ENCODE measurements at places on chromosomes 5 and 9. TPM values are rescaled to one million over a fixed set of nuclear protein-coding genes. Genes with fewer than 3 reads are reported as not detected.

DNA sequence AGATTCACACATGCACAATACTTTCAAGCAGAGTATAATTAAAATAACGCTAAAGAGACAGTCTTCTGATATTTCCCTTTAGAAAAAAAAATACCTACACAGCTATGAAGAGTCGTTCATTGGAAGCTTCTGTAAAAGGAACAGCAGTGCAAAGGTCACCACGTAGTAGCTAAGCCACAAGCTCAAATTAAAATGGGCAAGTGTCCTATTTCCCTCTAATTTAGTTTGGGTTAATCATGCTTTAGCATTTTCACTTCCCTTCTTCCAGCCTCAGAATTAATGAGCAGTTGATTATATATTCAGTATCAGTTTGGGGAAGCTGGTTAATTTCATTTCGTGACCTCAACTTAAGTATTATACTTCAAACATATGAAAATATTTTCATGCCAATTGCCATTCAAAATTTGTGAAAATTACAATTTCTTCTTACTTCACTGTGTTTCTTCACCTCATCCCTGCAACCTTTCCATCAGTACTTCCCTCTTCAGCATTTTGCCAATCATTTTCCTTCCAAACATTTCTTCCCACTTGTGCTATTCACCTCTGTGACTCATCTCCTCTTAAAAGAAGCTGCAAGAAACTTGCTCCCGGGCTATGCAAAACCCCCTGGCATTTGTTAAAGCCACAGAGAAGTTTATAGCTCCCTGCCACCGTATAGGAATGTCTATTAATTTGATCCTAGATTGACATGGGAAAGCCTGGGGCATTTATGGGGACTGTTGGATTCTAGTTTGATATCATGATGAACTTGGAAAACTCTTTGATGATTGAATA, 83.0 kb downstream of the DMRTA1 start:
- no peaks in the 10 kb centered on the region for H3K27me3 ChIP-seq
- no peak overlapping the region for H3K27ac ChIP-seq
- no peak overlapping the region for H3K4me3 ChIP-seq
- H3K4me1 ChIP-seq, result no peaks in the 10 kb centered on the region

DNA sequence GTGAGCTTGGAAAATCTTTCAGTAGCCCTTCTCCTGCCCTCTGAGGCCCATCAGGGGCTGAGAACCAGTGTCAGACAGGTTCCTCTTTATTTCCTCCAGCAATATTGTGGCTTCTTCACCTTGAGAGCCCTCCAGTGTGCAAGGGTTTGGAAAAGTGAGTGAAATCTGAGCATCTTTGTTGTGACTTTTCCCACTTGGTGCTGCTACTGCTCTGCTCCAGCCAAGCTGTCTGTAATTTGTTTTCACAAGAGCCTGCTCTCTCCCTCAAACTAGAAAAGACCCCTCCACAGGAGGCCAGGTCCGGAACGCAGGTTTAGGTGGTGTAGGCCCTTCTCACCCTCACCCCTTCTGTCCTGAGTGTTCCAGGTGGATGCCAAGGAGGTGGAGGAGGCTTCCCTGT, 57.4 kb upstream of the SPRY4 start:
- H3K27ac ChIP-seq, result no peak overlapping the region
- DNase-seq, result no peak
- H3K36me3 ChIP-seq, result no peaks in the 10 kb centered on the region
- peaks cover 8% of the 10 kb centered on the region for H3K4me1 ChIP-seq
- H3K27me3 ChIP-seq, result no peaks in the 10 kb centered on the region

PRUNE2 gene
- 0.38 TPM for total RNA-seq

CDHR2 gene
- 0.47 TPM for total RNA-seq

All from activated CD8-positive, alpha-beta T cell treated with anti-CD3 and anti-CD28 coated beads for 36 hours (primary cell).